ENCODE measurements at places on chromosomes 12 and 14.

DNA sequence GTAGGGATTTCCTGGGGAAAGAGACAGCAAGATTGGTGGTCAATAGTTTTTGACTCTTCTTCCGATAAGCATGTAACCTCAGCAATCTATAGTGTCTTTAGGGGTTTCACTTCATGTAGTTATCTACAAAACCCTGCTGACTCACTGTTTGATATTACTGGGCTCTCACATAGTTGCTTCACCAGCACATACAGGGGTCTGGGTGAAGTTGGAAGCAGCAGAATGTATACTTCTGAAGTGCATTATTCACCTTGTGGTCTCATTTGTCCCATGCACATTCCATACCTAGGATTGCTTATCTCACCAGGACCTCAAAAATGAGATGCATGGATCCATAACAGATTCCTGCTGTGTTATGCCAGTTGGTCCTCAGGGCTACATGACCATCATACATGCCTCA, 280.0 kb downstream of the LRIG3 start:
- no peak for DNase-seq

- no peak for DNase-seq
Observed at GRCh38 chr12:52390739-52391617, 5.5 kb upstream of the KRT84 start.

- no peak for DNase-seq
Observed at GRCh38 chr12:107275530-107275929, 182.2 kb upstream of the CRY1 start.

GRCh38 chr12:13165617-13166041, 30.9 kb upstream of the EMP1 start:
- DNase-seq: peak; percentile 90

- DNase-seq: no peak
Observed at GRCh38 chr12:7472060-7472459, 28.1 kb upstream of the CD163L1 start.

DNA sequence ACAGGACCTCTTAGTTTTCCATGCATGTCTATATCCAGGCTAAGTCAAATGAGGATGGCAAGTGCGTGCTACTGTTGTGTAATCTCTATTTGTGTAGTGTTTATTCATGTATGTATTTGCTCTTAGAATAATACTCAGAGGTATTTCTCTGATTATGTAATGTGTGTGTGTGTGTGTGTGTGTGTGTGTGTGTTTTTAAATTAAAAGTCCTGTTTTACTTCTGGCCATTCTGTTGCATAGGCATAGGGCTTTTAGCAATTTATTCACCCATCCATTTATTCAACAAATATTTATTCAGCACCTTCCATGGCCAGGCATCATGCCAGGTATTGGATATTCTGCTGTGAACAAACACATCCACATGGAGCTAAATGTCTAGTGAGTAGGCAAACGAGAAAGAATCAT, 63.5 kb downstream of the PELI2 start:
- no peak for DNase-seq

DNA sequence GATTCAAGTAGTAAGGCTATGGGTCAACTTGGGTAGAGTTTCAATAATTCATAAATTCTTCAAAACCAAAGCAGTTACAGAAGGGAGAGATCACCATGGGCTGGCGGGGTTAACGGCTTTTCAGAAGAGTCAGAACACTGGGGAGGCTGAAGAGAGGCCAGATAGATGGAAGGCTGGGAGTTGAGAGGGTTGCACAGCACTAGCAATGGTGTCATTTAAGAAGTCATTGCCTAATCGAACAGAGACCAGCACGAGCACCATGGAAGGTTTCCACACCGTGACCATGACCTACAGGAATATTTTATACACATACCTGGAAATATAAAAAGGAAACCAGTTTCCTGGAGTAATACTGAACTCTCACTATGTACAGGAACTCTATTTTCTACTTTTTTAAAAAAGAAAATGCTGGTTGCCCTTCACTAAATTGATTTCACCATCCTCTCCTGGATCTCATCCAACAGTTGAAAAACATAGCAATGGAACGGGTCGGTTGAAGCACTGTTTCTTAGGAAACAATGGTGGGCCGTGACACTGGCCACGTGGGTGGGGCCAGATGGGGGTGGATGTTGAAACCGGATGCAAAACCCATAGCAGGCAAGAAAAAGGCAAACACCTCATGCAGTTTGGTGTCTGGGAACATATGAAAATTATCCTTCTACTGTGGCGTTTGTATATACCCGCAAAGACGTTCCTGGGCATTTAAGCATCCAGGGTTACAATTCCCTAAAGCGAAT, 38.0 kb upstream of the RIN3 start:
- no peak for DNase-seq

GRCh38 chr14:29895591-29896083, 32.0 kb downstream of the PRKD1 start:
- DNase-seq: no peak

DNA sequence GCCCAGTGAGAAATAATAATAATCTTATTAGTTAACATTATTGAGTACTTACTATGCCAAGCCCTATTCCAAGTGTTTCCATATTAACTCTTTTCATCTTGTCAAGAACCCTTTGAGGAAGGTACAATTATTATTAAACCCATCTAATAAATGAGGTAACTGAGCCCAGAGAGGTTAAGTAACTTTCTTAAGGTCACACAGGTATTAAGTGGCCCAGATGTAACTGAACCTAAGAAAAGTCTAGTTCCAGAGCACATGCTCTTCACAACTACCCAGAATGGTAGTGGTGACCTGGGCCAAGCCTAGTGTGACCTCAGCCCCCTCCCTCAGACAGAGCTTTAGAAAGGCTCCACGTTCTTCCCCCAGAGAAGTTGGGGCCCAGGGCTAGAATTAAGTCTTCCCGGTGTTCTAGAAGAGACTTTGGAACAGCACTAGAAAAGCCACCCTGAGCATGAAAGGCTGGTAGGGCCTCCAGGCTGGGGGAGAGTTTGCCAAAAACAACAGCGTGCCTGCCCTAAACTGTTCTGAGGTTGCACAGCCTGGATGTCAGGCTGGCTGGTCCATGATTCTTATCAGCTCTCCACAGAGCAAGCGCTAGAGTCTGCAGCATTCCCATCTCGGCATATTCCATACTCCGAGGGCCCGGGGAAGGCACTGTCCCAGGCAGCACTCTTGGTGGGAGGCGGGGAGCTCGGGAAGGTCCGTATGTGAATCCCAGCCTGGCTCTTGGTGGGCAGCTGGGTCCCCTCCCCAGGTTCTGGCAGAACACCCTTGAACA, 41.3 kb upstream of the CTDSP2 start:
- no peak for DNase-seq

DNA sequence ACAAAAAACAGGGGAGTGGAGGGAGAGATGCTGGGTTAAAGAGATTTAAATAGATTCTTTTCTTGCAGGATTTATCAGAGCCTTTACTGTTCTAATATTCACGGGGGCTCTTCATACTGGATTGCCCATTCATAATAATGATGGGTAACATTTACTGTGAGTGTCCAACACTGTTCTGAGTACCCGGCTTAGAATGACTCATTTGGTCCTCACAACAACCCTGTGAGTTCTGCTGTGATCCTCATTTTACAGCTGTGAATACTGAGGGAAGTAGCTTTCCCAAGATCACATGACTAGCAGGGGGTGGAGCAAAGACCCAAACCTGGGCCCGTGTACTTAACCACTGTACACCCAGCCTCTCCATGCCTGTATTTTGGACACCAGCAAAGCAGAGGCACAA, 113.4 kb downstream of the NT5DC3 start:
- no peak for DNase-seq

DNA sequence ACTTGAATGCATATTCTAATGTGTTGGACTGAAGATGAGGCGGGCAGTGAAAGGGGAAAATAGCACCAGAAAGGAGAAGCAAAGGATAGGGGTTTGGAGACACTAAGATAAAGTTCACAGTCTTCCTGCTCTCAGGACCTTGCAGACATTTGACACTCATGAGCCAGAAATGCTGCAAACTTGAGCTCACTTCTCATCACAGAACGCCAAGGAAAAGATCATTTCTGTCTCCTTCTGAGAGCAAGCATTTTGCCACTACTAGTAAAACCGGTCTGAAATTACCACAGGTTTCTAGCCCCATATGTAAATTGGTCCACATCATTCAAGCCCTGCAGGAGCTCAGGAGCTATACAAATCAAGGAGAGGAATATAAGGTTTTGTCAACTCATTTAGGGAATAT, 44.6 kb upstream of the ANO2 start:
- no peak for DNase-seq

- no peak for DNase-seq
Observed at GRCh38 chr14:104119119-104119487, 19.3 kb upstream of the KIF26A start.

- DNase-seq: no peak
Observed at GRCh38 chr14:105050551-105050897, 14.7 kb downstream of the GPR132 start.

GRCh38 chr12:12214635-12215131, 52.2 kb downstream of the LRP6 start:
- DNase-seq: no peak

DNA sequence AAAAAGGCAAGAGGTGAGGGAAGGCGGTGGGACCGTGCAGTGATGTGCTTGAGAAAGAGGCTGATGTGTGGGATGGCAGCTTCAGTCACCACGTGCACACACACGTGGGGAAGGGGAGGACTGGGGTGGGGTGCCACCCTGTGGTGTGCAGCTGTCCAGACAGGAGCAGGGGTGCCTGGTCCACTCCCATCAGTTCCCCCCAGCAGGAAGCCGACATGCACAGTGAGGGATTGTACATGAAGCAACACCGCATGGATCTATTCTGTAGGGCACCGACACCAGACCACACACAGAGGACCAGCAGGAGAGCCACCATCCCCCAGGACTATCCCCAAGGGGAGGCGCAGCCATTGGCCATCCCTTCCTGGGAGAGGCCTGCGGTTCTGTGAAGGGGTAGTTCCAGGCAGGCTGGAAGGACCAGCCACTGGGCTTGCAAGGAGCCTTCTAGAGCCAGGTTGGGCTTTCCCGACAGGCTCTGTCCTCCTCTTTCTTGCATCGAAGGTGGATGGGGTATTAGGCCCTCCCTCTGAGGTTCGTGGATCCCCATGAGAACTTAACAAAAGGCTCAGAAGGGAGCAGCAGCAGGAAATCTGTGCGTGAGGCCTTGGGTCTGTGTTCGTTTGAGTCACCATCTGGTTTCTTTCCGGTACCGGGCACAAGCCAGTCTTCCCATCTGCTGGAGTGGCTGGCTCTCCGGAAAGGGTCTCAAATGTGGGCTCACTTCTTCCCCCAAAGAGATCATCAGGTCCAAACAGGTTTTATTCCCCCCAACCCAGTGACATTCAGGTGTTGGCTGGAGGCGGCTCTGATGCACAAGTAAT, 59.8 kb downstream of the PLEKHG3 start:
- no peak for DNase-seq

GRCh38 chr12:132486168-132486567, 3.8 kb upstream of the FBRSL1 start:
- no peak for DNase-seq
